HS-27A (cell line): ENCODE measurements at places on chromosomes 2 and 18.

GRCh38 chr2:40445467-40445866 lies 6.4 kb downstream of the SLC8A1 start:
- no peak for DNase-seq

- no peak for DNase-seq
Observed at GRCh38 chr2:180952082-180952481, 28.3 kb upstream of the UBE2E3 start.

DNA sequence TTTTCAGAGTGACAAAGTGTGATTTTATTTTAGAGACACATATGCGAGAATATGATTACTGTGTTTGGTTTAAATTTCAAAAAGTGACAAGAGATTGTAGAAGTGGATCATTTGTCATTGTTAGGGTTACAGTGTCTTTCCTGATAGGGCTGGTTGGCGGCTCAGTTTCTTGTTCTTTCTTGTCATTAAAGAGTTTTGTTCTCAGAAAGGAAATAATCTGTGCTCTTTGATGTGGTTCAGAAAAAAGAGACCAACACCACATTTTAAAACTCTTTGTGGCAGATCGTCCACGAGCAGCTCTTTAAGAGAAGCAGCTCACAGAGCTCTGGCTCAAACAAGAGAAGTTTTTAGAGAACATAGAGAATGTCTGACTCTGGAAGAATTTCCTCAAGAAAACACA lies 45.6 kb upstream of the ZNF532 start:
- no peak for DNase-seq

DNA sequence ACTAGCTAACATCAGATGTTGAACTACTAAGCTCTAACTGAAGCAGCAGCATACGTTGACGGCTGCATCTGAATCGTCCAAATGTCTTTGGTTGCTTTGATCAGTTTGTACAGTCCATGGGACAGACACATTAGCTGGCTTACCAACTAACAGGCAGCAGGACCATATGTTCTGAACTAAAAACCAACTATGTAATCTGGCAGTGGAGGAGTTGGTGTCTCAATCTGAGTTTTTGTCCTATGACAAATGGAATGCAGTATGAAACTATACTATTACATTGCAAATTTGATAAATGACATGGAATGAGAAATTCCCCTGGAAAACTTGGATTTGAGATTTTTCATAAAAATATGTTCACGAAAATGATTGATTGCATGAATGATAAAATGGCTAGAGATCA lies 79.5 kb downstream of the EPHA4 start:
- DNase-seq, result no peak

GRCh38 chr18:61203151-61203550 lies 130.1 kb upstream of the CDH20 start:
- no peak for DNase-seq

GRCh38 chr2:86487062-86487461 lies 45.9 kb downstream of the KDM3A start:
- no peak for DNase-seq

DNA sequence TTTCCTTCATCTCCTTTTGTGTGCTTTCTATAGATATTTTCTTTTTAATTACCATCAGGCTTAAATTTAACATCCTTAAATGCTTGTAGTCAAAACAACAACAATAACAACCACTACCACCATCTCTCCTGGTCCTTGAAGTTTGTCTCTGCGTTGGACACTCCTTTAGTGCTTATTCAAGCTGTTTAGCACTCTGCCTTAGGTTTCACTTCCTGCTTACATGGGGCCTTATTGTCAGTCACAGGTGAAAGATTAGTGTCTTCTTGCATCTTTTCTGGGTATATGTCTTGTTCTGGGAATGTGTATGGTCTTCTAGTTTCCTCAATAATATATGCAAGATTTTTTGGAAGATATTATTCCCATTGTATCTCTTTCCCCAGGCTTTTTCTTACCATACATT lies 240.1 kb upstream of the NXPH2 start:
- no peak for DNase-seq

DNA sequence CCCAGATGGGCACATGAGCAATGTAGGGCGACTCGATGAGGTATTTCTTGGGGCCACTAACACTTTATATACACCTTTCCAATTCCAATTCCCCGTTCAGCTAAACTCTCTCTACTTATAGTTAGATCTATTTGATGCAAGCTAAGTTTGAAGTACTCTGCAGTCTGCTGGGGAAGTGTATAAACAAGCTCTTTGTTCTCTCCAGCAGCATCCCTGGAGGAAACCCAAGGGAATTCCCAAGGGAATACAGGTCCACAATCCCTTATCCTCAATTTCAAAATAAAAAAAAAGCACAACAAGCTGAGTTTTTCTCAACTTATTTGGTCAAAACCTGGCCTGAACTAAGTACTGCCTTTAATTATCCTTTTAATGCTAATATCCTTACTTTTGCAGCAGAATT lies 433.3 kb downstream of the NBAS start:
- DNase-seq, result no peak

DNA sequence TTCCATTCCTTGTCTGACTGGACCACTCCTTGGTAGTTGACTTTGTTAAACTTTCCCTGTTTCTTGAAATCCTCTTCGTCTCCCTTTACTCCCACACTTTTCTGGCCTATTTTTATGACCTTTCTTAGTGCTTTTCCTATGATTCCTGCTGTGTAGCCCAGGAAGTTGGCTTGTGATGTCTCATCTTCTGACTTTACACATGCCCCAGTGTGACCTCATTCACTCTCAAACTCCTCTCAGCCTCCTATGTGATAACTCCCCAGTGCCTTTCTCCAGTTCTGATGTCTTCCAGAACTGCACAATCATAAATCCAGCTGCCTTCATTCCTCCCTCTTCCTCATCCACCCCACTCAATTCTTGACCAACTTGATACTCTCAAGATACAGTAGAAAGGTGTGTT lies 407.6 kb downstream of the TGIF1 start:
- no peak for DNase-seq

GRCh38 chr2:118670276-118670675 lies 177.2 kb downstream of the EN1 start:
- DNase-seq, result no peak

GRCh38 chr2:20190170-20190569 lies 34.8 kb downstream of the SDC1 start:
- DNase-seq, result no peak

DNA sequence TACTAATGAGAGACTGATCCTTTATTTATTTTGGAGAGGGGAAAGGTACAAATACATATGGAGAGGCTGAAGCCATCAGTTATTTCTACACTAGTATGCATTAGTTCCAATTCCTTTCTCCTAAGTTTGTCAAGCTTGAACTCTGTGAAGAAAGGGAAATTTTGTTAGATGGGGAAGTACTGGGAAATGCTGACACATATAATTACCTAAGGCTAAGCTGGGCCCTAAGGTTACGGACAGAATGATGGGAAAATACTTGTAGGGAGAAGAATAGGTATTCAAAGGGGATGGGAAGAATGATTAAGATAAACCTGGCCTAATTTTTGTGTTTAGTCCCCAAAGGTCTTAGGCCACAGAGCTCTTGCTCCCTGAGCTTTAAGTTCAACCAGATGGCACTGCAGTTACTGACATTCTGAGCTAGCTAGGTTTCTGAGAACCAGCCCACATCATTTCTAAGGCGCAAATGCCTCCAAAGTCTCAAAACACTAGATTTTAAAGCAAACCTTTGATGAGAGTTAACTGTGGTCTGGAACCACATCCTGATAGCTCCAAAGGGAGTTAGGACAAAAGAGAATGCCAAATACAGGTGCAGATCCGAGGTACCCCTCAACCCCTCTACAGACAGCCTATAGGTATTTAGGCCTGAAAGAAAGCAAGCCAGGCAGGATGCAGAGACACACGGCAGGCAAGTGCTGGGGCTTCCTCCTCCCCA lies 2.7 kb downstream of the TMEM163 start:
- DNase-seq, result no peak

- no peak for DNase-seq
Observed at GRCh38 chr2:63681896-63682295, 93.1 kb downstream of the MDH1 start.
